Stimulated activated CD4-positive, alpha-beta T cell treated with anti-CD3 and anti-CD28 coated beads, Interleukin-12 subunit alpha, Interleukin-12 subunit beta, amount 100 ng/mL, for 24 hours (primary cell): ENCODE measurements at places on chromosomes 1 and 21.

DNA sequence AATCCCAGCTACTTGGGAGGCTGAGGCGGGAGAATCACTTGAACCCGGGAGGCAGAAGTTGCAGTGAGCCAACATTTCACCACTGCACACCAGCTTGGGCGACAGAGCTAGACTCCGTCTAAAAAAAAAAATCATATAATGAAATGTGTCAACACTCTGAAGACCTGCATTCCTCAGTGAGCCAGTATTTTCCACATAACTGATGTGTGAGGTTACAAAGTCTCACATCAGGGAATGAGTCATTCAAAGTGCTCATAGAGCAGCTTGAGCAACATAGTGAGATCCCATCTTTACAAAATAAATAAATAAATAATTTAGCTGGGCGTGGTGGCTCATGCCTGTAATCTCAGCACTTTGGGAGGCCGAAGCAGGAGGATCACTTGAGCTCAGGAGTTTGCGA is 65.5 kb downstream of the CASZ1 start:
- no peak for DNase-seq

DNA sequence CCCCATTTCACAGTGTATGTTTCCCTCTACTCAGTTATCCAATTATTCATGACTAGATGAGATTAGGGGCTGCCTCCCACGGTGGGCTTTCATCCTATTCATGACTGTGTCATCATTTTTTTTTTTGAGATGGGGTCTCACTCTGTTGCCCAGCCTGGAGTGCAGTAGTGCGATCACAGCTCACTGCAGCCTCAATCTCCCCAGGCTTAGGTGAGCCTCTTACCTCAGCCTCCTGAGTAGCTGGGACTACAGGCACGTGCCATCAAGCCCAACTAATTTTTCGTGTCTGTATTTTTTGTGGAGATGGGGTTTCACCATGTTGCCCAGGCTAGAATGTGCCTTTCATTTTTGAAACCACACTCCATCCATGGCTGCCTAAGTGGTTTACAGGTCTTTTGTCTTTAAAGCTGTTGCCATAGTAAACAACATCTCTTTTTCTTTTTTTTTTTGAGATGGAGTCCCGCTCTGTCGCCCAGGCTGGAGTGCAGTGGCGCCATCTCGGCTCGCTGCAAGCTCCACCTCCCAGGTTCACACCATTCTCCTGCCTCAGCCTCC is 60.0 kb downstream of the PIK3CD start:
- DNase-seq = no peak

- DNase-seq = no peak
These were observed 556.2 kb upstream of the TMPRSS15 start for GRCh38 chr21:18959817-18960216.

GRCh38 chr1:79105500-79105899 is 99.0 kb upstream of the ADGRL4 start:
- no peak for DNase-seq

DNA sequence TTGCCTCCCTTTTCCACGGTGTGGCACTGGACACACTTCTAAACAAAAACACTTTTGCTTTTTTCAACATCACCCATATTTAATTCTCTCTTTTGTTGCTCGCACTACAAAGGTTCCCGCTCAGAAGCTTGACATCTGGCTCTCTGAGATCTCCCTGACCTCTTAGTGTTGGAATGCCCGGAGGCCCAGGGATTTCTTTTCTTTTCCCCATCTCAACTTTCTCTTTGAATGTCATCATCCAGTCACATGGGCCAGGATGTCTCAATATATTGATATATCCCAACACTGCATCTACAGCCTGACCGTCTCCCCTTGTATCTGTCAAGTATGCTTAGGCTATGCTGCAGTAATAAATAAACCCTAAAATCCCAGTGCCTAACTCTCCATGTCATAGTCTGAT is 54.3 kb upstream of the DESI2 start:
- DNase-seq = no peak

DNA sequence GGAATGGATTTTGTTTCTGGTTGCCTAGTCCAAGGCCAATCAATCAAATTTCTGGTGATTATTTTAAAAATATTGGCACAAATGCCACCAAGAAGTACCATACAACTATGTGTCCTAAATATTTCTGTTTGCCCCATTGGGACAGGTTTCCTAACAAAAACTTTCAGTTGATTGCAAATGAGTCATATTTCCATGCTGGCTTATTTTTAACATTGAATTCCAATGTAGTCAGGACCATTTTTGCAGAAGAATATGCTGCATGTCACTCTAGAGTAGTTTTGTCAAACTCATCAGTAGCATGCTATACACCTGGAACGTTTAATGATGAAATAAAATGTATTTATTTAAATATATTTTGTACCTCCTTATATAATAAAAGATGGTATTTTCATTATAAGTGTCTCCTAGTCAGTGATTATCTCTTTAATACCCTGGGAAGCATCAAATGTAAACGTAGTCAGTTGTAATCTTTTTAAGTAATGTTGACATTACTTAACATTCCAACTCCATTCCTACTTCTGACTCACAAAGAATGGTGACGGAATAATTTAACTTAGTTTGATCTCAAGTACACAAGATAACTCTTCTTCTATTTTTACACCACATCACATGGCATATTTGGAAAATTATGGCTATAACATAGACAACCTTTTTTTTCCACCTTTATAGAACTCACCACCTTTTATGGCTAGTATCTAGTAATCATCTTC is 39.0 kb upstream of the USH2A start:
- no peak for DNase-seq

GRCh38 chr1:75953461-75953860 is 21.3 kb upstream of the ASB17 start:
- no peak for DNase-seq

DNA sequence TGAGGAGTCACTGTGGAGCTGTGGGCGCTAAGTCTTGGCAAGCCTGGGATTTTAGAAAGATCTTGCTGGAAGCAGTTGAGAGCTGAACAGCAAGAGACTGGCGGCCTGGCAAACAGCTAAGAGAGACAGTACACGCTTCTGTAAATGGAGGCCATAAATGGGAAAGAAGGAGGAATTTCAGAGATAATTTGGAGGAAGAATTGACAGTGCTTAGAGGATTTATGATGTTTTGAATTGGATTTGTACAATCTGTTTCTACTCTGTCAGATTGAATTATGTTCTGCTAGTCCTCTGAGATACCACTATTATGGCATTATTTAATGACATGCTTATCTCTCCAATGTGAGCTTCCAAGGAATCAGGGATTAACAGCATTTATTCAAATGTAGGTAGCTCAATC is 50.1 kb downstream of the ABCA4 start:
- no peak for DNase-seq

- no peak for DNase-seq
These were observed 576.0 kb downstream of the KIF26B start for GRCh38 chr1:245730801-245731200.

DNA sequence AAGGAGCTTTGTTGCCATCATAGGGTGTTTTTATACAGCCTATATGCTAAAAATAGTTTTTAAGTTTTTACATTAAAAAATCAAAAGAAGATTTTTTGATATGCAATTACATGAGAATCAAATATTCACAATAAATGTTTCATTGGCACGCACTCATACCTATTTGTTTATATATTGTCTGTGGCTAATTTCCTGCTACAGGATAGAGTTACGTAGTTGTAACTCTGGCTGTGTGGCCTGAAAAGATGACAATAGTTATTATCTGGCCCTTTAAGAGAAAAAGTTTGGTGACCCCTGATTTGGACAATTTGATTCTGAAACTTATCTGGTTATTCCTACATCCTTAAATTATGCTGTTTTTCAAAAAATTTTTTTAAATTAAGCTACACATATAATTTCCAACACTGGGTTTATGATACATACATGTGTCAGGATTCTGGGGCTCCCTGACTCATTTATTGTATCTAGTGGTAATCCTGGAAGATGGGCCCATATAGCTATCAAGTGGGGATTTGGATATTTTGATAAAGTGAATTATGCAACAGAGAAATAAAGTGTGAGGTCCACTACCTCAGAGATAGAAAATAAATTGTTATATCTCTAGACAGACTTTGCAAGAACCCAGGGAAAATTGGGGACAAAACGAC is 370.2 kb upstream of the LYPLAL1 start:
- no peak for DNase-seq

DNA sequence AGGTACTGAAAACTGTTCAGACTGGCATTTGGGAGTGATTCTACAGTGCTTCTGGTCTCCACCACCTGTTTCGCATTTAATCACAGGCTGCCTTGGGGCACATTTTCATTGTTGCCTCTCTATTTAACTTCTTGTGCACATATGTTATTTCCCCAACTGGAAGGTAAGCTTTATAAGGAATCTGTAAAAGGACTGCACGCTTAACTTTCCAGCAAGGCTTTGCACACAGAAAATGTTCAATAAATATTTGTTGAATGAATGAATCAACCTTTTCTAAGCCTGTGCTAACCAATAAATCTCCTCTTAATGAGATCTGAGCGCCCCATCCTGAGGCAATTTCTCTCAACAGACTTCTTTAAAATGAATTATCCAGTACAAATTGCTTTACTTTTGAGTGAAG is 84.3 kb upstream of the ARHGAP29 start:
- DNase-seq = no peak

GRCh38 chr21:26982767-26983166 is 15.9 kb upstream of the ADAMTS5 start:
- DNase-seq = no peak

DNA sequence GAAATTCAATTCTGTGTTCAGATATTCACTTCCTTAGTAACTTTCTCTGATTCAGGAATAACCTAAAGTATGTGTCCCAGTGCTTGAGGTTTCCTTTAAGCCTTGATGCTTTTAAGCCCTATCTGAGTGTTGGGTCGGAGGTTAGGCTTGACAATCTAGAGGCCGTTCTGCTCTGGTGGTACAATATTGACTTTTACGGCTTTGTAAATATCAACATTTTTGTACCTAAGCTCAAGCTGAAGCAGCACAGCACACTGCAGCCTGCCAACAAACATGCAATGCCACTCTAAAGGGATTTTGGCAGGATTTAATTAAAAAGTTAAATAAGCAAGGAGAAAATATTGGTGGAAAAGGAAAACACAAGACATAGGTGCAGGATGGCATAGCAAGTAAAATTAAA is 279.2 kb downstream of the NEGR1 start:
- no peak for DNase-seq

DNA sequence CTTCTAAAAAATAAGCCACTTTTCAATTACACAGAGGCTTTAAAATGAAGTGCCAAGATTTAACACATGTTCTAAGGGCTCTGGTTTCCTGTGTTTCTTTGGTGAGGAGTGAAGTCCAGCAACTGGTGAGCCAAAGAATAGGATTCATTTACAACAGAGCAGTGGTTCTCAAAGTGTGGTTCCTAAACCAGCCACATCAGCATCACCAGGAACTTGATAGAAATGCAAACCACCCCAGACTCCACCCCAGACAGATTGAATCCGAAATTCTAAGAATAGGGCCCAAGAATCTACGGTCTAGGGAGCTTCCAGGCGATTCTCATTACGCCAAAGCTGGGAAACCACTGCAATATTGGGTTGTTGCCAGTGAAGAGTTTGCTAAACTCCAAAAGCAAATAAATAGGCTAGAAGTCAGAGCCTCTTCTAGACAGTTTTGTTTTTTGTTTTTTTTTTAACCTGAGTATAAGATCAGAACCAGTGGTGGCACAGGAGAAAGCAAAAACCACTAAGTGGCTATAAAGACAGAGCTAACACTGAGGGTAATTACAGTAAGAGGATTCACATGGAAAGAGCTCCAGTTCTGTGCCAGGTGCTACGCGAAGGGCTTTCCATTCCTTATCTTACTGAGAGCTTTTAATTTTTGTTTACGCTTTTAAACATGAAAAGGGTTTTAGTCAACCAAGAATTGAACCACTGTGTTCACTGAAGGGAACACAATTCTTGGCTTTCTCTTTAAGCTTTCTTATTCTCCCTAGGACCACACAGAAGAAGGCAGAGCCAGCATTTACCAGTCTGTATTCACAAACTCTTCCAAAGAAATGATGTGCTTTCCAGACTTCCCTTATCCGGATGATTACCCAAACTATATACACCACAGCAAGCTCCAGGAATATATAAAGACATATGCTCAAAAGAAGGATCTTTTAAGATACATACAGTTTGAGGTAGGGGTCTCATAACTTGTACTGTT is 42.4 kb upstream of the FMO2 start:
- no peak for DNase-seq

DNA sequence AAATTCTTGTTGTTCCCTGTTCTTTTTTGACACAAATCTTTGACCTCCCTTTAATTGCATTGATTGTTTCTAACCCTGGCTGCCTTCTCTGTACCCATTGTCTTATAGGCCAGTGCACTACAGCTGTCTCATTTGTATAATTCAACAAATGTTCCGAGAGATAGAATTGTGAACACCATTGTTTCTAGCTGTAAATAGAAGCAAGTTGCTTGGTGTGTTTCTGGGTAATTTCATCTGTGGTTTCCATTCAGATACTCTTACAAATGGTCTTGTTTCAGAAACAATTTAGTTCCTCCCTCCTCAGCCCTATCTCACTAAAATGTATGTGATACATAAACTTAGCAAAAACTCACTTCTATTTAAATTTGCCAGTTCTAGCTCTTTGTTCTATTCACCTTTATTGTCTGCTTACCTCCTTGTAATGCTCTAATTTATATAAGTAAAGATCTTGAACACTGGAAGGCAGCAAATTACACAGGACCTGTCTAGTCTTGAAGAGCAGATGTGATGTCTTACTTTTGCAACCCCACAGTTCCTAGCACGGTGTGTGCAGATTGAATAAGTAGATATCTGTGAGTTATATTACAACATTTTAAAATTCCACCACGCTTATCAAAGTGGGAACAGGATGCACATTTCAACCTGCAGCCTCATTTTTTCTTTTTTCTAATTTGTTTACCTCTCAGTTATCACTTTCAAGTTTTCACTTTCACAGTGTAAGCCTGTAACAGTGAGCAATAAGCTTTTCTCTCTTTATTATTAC is 515.6 kb upstream of the ZP4 start:
- DNase-seq = no peak

- no peak for DNase-seq
These were observed 871 bp downstream of the PINK1 start for GRCh38 chr1:20634065-20634593.

- DNase-seq = no peak
These were observed 14.4 kb upstream of the SCCPDH start for GRCh38 chr1:246709835-246710234.

DNA sequence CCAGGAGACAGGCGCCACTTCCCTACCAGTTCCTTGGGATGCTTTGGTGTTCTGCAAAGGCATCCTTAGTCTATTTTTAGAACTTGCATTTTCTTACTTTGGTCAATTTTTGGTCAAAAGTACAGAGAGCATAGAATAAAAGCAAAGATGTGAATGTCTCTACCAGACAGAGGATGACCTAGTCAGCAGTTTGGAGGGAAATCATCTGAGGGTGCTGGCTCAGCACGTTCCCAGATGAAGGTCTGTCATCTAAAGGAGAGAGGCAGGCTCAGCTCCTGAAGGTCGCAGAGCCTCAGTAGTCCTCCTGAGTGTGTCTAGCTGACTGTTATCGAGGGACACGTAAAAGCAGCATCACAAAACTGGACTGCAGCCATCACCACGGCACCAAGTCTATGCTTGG is 15.3 kb downstream of the CHRNB2 start:
- DNase-seq = no peak

DNA sequence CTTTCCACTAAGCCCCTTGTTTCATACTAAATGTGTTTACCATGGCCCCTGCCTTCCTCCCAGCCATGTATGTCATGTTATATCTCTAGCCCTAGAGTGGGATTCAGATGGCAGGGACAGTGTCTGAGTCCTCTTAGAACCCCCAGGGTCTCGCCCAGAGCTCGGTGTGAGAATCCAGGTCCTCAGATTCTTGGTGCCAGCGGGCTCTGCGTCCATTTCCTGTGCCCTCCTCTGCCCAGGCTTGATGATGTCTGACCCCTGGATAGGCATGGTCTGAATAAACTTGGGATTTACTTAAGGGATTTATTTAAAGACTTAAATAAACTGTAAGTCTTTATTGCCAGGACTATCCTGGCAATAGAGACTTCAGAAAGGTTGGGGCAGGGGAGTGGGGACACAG is 6.2 kb upstream of the KISS1 start:
- no peak for DNase-seq
